Activated T-helper 2 cell treated with anti-CD3 and anti-CD28 coated beads, Interferon-gamma antibody, Interleukin-2, Interleukin-4, amounts not matched to agents 10 μg/mL and 5 μg/mL and 100 μg/mL, durations not matched to agents 14 hours and 24 hours and 36 hours (primary cell): ENCODE measurements at places on chromosomes 5 and 9. TPM values are rescaled to one million over a fixed set of nuclear protein-coding genes. Genes with fewer than 3 reads are reported as not detected.

DNA sequence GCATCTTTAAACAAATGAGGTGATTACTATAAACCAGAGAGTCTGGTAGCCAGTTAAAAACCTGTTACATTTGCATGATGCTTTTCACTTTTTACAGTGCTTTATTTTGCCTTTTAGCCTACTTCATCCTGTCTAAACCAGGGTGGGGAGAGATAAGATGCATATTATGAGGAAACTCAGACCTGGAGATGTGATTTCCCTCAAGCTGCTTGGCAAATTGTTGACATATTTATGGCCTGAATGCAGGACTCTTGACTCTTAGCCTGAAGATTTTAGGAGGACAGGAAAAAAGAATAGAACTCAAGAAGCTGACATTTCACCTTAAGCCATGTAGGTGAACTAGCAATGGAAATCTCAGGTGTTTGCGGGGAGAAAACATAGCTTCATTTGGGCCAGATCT is 202.8 kb downstream of the NMUR2 start:
- no peak for DNase-seq

DNA sequence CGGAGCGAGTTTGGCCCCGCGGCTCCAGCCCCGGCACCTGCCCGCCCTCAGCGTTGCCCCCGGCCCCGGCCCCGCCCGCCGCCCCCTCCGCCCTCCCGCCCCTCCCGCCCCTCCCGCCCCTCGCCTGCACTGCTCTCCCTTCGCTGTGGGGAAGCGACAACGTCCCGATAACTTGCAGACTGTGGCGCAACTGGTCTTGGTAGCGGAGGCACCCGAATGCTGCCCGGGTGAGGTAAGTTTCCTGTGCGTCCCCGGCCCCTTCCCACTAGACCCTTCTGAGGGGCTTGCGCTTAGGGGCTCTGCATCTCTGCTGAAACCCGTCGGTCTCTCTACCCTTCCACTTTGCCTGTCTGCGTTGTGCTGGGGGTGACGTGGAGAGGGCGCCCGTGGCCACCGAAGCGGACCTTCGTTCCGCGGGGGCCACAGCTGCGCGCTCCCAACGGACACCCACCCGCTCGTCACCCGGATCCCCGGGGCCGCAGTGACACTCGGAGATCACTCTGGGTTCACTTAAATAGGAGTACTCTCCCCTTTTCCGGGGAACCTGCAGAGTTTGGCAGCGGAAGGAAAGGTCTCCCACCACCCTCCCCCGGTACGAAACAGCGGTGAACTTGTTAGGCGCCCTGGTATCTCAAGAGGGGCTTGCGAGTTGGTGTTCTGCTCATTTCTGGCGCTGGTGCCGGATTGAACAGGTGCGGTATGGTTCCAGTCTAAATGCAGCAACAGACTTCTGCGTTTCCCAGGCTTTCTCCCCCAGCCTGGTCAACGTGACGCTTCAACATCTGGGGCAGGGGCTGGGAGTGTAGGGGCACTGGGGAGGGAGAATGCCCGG is 707 bp downstream of the PIP5K1B start:
- DNase-seq, result peak; percentile 12

GRCh38 chr5:83568186-83568585 is 96.6 kb downstream of the VCAN start:
- no peak for DNase-seq

DNA sequence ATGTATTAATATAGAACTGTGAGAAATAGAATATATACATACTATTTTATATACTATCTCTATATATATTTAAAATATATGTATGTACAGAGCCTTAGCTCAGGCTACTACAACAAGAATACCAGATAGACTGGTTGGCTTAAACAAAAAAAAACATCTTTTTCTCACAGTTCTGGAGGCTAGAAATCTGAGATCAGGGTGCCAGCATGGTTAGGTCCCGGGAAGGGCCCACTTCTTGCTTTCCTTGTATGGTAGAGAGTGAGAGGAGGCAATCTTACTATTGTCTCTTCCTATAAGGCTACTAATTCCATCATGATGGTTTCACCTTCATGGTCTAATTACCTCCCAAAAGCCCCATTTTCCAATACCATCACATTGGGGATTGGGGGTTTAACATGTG is 613.0 kb downstream of the ZNF608 start:
- DNase-seq, result no peak

DNA sequence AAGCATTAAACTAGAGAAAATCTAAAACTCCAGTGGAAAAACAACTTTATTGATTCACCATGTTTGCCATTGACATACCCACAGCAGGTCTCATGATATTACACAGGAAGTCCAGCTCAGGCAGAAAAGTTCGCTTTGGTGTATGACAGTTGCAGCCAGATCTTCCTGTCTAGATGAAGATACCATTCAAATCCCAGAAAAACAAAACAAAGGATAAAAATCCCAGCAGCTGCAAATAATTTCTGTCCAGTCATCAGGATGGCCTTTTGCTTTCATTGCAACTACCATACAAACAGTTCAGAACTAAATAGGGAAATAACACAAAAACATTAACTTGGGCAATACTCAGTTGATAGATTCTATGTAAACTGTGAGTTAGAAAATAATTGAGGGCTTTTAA is 136.0 kb upstream of the NREP start:
- DNase-seq, result no peak

Gene TPPP
- total RNA-seq, result 0.09 and 0.11 TPM in 2 replicates

Gene SLC1A3
- total RNA-seq, result not detected in 2 replicates

- no peak for DNase-seq
Observed at GRCh38 chr5:120512068-120512467, 48.0 kb downstream of the PRR16 start.

- DNase-seq, result no peak
Observed at GRCh38 chr9:108486831-108487230, 369.0 kb downstream of the ACTL7B start.

- DNase-seq, result no peak
Observed at GRCh38 chr9:107016383-107016782, 153.4 kb downstream of the ZNF462 start.

DNA sequence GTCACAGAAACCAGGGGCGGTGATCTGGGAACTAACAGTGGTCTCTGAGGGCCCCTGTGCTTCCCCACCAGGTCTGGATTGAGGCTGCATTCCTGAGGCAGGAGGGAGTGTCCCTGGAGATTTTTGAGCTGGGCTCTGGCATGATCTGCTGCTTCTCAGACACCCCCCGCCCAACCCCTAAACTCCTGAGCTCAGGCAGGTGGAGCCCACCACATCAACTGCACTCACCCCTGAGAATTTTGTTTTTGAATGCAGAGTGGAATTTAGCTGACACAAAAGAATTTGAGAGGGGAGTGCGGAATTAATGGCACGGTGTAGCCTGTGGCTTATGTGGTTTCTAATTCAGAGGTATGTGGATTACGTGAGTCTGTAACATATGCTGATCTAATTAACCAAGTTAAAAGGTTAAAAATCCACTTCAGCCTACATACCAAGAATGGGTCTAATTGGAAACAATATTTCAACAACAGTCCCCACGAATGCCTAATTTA is 23.9 kb upstream of the CTSL start:
- DNase-seq, result no peak

DNA sequence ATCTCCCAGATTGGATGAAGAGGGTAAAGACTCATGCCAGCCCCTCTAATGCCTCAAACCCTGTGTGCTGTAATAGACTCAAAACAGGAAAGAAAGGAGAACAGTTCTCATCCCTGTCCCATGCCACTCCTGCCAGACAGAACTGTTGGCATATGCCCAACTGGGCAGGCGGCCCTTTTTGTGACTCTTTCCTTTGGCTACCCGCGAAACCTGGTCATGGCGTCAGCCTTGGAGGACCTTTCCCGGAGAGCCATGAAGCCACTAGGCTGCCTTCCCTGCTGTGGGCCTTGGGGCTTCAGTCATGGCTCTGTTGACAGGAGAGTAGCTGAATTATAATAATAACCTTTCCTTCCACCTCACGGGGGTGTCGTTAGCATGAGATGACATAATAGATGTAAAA is 75.9 kb upstream of the SEMA6A start:
- no peak for DNase-seq

Gene PPP1R26
- 2.2 and 2.3 TPM in 2 replicates for total RNA-seq

DNA sequence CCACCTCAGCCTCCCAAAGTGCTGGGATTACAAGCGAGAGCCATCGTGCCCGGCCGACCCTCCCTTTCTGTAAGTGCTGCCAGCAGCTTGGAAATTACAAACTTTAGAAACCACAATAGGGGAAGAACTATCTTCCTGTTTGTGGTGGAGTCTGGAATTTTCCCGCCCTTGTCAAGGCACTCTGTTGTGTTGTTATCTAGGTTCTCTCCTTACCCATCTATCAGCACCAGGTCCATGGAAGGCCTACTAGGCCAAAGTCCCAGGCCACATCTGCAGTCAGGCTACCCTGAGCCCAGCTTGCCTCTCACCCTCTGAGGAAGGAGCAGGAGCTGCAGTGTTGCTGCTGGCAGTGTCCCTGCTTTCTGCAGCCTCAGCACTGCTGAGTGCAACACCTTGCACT is 214.9 kb downstream of the MCTP1 start:
- DNase-seq, result no peak

DNA sequence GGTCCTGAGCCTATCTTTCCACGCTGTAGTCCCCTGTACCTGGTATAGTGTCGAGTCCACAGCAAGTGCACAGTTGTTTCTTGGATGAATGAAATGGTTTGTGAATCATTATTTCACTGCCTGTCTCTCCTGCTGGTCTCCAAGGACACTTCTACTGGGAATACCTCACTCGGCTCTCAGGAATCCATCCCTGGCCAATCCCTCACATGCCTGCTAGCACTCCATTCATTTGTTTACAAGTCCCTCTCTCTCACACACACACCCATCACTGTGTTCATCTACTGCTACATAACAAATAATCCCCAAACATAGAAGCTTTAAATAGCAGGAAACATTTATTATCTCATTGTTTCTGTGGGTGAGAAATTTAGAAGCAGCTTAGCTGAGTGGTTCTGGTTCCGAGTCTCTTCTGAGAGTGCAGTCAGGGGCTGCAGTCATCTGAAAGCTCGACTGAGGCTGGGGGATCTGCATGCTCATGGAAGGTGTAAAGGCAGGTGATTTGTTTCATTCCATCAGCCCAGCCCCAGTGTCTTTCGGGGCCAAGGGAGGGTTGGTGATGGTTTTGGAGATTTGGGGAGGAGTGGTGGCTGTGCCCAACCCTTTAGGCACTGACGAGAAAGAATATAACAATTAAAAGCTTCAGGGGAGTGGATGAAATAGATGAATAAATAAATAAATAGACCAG is 132.7 kb upstream of the IER5L start:
- no peak for DNase-seq

GRCh38 chr9:109780453-109781033 is 545 bp downstream of the PALM2AKAP2 start:
- no peak for DNase-seq

DNA sequence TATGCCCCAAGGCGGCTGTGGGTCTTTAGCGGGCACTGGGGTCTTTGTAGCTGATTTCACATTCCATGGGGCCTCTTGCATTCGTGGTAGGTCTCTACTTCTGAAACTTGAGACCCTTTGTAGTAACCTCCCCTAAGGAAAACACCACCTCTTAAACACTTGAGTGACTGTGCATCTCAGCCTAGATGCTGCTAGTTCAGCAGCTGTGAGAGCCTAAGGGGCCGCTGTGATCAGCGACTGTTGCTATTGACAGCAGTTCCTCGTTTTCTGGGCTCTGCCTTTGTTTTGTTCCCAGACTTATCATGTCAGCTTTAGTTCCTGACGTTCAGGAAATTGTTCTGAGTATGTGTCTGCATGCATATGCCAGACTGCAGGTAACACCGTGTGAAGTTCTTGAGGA is 171.2 kb downstream of the HSPA4 start:
- no peak for DNase-seq

DNA sequence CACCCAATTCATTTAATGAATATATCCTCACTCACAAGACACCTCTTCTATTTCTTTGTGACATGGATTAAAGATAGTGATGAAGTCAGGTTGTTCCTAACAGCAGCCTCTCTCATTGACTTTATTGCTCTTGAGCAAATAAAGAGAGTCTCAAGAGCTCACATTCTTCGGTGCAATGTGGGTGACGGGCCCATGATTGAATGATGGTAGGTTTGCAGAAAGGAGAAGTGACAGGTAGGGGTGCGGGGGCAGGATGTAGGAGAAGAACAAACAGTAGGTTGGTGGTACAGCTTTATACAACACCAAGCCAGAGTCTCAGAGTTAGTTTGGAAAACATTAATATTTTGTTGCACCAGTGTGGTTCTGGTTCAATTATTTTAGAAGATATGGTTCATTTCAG is 122.2 kb downstream of the SLIT3 start:
- no peak for DNase-seq

DNA sequence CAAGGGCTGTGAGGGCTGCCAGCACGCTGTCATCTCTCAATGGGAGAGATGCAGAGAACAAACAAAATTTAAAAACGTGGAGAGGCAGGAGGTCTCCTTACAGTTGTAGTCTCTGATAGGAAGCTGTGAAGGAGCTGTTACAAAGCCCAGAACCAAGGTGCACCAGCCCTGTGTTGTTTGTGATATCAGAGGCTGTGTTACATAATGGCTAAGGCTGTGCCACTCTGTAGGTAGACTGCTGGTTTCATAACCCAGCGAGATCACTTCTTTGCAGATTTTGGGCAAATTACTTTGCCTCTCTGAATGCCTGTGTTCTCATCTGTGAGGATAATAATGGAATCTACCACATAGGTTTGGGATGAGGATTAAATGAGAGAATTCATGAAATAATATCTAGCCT is 1480.7 kb upstream of the WWC1 start:
- no peak for DNase-seq

GRCh38 chr5:31769530-31769929 is 130.6 kb downstream of the PDZD2 start:
- DNase-seq, result no peak

DNA sequence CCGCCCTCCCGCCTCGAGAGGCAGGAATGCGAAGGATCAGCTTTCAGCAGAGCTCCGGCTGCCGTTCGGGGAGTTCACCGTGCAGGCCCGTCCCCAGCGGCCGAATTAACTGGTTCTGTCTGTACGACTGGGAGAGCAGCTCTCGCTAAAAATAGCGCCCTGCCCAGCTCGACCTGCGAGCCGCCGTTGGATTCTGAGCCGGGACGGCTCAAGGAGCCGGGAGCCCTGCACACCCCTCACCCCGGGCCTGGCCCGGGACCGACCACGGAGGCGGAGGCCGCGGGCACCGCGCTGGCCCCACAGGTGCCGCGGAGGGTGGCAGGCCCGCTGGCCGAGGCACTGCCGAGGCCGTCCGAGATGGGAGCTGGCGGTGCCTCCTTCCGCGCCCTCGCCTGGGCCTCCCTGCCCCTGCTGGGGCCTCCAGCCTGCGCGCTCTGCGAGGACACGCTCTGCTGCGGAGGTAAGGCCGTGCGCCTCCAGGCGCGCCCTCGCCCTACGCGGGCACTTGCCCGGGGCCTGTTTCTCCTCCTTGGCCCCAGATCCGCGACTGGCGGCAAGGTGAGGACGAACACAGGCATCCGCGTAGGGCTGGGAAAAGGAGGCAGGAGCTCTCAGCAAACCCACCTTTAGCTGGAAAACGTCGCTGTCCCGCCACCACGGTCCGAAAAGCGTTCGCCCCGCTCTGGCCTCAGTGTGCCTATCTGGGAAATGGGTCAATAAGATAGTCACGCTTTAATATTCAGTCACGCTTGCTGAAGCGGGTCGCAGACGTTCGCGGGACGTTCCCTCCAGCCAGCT is 53.1 kb upstream of the DAB2IP start:
- DNase-seq, result no peak

GRCh38 chr9:127182901-127183746 is 60.7 kb upstream of the ANGPTL2 start:
- no peak for DNase-seq
